ENCODE measurements at places on chromosomes 3 and 15.

DNA sequence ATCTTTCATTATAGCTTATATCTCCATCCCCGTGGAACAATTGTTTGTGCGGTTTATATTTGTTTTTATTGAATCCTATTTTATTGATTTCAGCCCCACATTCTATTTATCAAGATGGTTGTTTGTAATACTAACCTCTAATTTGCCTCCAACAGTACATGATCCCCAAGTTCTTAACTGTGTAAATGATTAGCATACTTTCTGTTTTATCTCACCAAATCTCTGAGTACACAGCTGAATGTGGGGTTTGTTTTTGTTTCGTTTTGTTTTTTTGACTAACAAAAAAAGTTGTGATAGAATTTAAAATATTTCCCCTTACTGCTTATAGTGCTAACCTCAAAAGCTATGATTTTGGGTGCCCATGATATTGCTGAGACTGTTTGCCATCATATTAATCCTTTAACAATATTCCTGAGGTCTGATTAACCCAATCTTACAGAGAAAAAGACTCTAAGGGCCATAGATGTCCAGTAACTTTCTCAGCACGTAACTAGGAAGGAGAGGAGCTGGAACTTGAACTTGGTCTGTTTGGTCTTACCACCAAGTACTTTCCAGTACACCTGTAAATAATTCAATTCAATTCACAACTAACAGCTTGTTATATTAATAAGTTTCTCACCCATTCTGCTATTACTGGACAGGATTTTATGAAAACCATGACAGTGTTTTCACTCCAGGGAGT is 789.8 kb downstream of the TUSC7 start:
- DNase-seq = no peak

GRCh38 chr3:112127522-112128494 is 5.2 kb downstream of the GCSAM start:
- peak; percentile 36 for DNase-seq

DNA sequence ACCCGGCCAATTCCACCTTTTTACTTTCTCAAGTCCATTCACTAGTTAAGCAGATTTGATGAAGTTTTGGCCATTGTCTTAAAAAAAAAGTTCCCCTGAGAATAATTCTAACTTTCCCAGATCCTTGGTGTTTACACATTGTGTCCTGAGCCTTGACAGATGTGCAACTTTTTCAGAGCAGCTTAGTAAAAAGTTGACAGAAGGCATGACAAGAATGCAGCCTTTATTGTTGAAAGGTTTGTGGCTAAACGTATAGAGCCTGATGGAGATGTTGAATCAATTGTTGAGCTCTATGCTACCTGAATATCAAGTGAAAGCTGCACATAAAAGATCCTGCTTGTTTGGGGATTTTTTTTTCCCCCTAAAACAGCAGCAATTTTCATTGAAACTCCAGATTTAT is 75.3 kb upstream of the CMTM7 start:
- no peak for DNase-seq

GRCh38 chr3:123201223-123201556 is 553 bp upstream of the SEC22A start:
- DNase-seq = no peak

DNA sequence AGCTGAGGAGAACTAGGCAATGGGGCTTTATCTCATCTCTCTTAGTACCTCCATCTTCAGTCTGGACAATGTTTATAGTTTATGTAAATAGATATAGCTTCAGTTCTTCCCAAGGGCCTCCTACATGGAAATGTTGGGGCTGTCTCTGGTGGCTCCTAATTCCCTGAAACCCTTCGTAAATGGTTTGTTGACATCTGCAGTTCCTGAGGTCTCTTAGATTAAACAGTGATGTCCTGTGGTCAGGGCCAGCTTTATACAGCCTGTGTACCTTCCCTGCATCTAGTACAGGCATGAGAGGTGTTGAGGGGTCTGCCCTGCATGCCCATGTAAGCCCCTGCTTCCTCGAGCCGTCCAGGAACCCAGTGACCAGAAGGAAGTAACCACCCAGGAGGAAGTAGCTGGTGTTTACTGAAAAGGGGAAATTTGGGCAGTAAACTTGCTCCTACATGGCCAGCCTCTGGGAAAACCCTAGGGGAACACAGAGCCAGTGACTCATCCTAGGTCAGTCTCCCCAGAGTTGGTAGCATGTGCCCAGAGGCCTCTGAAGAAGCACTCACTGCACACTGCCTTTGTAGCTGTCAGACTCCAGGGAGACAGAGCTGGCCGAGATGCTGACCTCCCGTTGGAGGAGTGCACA is 4.7 kb upstream of the TBC1D2B start:
- no peak for DNase-seq

GRCh38 chr3:129944709-129945108 is 29.8 kb upstream of the TRH start:
- no peak for DNase-seq

GRCh38 chr3:40312661-40313226 is 3.2 kb downstream of the EIF1B start:
- DNase-seq = no peak

DNA sequence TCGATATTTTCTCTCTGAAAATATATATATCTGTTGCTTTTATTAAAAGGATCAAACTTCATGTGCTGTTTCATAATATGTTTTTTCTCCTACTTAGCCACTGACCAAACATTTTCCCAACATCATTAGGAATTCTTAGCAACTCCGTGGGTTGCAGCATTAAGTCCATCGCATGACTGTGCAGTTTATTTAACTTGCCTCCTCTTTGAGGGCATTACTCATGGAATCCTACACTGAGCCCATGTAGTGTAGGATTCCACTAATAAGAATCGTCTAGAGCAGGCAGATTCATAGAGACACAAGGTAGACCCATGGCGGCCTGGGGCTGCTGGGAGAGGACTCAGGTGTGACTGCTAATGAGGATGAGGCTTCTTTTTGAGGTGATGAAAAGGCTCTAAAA is 49.3 kb downstream of the CMTM6 start:
- DNase-seq = no peak

DNA sequence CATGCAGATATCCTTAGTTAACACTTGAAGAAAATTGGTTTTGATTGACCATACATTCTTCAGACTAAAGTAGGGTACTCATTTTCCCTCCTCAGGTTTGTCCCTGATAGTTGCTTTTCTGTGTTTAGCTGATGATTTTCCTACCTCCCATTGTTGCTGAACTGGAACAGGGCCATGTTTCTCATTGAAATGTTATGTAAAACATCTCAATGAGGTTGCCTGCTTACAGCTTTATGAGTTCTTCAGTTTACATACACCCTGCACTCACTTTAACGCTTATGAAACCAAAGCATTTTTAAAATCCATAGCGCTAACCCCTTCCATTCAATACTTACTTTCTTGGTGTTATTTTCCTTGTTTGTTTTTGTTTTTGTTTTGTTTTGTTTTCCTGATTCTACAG is 61.9 kb downstream of the HMG20A start:
- no peak for DNase-seq

DNA sequence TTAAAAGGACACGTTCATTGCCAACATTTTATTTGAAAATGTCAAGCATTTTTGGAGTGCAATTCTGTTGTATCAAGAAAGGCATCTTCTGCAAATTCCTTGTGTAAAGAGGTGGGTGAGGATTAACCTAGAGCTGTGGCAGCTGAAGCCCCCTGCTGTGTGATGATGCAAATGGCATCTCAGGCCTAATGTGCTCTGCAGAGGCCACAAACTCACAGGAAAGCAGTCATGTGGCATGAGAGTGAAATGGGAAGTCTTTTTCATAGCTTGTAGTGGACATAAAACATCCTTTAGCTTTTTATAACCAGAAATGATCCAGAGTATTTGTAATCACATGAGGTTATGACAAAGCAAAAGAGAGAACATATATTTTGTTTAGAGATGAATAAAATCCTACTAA is 6.4 kb downstream of the CADM2 start:
- DNase-seq = no peak

DNA sequence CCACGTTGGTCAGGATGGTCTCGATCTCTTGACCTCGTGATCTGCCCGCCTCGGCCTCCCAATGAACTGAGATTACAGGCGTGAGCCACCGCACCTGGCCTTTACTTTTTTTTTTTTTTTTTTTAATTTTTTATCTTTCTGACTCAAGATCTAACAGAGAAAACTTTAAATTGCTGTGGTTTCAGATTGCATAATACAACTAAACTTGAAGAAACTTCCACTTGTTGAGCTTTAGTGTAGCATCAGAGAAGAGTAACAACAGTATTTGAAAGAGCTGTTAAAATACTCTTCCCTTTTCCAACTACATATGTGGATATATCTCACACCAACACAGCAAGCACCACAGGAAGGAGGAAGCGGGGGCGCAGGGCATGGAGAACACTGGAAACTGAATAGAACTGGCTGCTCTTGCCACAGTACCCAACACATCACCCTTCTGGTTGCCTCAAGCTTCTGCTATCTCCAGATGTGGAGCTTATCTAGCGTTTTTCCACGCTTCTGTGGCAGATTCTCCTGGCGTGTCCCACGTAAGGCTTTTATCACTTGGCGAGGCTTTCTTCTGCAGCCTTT is 45.4 kb downstream of the MAP6D1 start:
- DNase-seq = no peak

- DNase-seq = no peak
These were observed 142.9 kb upstream of the MRPL3 start for GRCh38 chr3:131645638-131646037.

GRCh38 chr3:128083396-128083795 is 31.2 kb downstream of the SEC61A1 start:
- DNase-seq = no peak

- peak; percentile 50 for DNase-seq
These were observed 433.8 kb upstream of the SUCLG2 start for GRCh38 chr3:68088216-68088615.
